Activated CD8-positive, alpha-beta memory T cell treated with anti-CD3 and anti-CD28 coated beads, Interleukin-2, amount 50 U/mL, for 48 hours (primary cell): ENCODE measurements at places on chromosomes 13 and 19.

- no peak for DNase-seq
These were observed 6.2 kb downstream of the XAB2 start for GRCh38 chr19:7622933-7623685.

- DNase-seq: no peak
These were observed 668 bp upstream of the SBK3 start for GRCh38 chr19:55546011-55546410.

- DNase-seq: no peak
These were observed 781.0 kb upstream of the ARGLU1 start for GRCh38 chr13:107348925-107349324.

DNA sequence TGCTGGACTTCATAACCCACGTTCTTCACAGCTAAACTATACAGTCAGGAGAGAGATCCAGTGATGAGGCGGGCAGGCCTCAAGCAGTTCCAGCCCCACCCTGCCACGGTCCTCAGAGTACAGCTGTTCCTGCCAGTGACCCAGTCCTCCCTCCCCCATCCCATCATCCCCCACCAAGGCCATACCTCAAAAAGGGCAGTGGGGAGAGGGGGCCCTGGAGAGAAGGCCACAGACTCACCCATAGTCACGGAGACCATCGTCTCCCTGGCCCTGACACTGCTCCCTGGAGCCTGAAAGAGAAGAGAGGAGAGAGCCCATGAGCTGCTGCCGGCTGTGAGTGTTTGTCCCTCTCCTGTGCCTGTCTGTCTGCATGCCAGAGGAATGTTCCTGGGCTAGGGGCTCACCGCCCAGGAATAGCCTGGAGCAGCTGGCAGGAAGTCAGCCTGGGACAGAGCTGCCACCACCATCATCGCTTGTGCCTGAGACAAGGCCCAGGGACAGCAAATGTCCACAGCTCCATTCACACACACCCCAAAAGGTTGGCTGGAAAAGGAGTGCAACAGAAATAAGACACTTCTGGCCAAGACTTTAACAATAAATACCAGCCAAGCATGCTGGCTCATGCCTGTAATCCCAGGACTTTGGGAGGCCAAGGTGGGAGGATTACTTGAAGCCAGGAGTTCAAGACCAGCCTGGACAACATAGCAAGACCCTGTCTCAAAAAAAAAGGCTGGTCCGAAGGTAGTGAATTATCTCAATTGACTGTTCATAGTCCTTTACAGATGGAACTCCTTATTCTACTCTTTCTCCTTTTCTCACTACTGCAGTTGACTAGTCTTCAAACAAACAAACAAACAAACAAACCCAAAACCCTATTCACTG, 6.4 kb downstream of the C19orf47 start:
- no peak for DNase-seq

- no peak for DNase-seq
These were observed 17.7 kb downstream of the LRRC4B start for GRCh38 chr19:50550594-50550966.

- no peak for DNase-seq
These were observed 1.9 kb downstream of the KLF12 start for GRCh38 chr13:74132152-74132775.

DNA sequence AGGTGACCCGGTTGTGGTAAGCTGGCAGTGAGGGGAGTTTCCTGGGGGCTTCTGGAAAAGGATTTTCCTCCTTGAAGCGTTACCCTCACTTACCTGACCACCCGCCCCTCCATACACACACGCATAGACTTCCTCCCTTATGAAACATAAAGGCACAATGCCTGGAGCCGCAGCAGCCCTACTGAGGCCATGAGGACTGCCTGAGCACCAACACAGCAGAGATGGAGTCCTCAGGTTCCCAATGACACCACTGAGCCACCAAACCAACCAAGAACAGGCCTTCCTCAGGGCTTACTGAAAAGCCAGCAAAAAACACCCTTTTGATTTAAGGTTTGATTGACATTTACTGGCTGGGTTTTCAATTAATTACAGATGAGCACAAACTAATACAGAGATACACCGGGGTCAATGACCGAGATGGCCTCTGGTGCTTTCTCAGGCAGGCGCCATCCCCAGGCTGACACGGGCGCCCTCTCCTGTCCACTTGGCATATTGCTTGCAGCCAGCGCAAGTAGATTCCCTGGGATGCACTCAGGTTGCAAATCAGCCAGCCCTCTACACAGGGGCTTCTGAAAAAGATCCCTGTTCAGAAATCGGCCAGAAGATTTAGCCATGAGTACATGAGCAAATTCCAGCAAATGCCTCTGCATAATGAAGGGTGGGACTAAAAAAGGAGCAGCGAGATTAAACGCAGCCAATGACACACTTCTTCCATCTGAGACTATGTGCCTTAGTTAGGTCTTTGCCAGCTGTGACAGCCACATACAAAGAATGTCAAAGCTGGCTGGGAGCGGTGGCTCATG, 14.8 kb downstream of the OPA3 start:
- DNase-seq: peak; percentile 85

DNA sequence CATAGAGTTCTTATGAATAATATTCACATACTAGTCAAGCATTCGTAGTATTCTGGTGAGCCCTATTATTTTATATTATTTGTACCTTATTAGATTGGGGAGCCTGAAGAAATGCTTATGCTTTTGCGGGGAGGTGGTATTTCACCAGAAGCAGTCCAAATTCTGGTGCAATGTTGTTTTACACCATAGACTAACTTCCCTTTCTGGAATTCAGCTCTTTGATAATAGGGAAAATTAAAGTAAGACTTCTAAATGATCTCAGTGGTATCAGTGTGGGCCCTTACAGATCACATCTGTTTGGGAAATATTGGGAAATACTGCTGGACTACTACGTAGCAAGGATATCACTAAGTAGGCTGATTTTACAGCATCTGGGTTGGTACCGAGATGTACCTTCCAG, 34.2 kb downstream of the KCTD12 start:
- no peak for DNase-seq

DNA sequence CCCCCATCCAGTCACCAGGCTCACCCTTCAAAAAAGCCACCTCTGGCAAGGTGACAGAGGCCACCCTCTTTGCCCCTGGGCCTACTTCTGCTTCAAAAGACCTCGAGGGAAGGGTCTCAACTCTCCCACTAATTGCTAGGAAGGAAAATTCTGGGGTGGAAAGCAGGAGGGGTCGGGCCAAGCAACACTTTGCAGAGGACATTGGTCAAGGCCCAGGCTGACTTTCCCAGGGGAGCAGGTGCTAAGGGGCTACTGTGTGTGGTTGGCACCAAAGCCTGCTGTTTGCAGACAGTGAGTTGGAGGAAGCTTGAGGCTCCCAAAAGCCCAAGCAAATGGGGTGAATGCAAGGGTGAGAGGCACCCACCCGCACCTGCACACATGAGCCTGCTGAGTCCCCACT, 28.6 kb upstream of the VSTM2B start:
- DNase-seq: no peak

GRCh38 chr13:101271681-101272245, 144.5 kb downstream of the NALCN start:
- DNase-seq: no peak

- DNase-seq: no peak
These were observed 12.3 kb upstream of the ARHGEF18 start for GRCh38 chr19:7336321-7336973.

GRCh38 chr13:103386341-103386740, 320.1 kb upstream of the SLC10A2 start:
- no peak for DNase-seq

DNA sequence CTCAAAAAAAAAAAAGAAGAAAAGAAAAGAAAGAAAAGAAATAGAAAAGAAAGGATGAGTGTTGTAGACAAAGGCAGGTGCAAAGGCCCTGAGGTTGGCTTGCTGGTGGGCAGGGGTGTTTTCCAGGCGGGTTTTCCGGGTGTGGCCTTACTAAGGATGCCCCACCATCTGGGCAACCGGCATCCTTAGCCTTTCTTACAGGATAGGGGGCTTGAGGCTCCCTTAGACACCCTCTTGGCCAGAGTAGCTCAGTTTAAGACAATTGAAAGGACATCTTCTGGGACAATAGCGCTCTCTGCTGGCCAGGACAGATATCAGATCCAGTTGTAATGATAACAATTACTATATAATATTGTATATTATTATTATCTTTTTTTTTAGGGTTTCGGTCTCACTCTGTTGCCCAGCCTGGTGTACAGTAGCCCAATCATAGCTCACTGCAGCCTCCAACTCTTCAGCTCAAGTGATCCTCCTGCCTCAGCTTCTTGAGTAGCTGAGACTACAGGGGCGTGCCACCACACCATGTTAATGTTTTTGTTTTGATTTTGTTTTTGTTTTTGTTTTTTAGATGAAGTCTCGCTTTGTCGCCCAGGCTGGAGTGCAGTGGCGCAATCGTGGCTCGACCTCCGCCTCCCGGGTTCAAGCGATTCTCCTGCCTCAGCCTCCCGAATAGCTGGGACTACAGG, 1.4 kb upstream of the QTRT1 start:
- DNase-seq: peak; percentile 82

- no peak for DNase-seq
These were observed 284.0 kb downstream of the DNAJC15 start for GRCh38 chr13:43307221-43307920.

DNA sequence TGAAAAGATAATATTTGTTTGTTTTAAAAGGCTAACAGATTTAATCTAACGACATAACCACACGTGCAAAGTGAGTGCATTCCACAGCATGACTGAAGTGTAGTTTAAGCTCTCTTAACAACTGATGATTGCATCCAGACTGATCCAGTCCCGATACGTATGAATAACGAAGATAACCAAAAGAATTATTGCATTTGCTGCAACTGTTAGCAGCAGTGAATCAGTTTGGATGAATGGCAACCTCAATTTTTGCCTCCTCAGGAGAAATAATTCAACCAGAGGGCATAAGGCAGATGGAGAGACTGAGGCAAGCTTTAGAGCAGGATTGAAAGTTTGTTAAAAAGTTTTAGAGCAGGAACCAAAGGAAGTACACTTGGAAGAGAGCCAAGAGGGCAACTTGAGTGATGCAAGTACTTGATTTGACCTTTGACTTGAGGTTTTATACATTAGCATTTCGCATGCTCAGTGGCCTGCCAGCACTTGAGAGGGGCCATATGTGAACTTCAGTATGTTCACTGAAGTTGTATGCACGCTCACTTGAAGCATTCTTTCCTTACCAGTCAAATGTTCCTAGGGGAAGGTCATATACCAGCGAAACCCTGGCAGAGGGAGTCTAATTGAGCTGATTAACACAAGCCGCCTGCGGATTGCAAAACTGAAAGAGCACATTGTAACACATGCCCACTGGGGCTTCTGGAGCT, 835.0 kb upstream of the PCDH20 start:
- DNase-seq: no peak

GRCh38 chr13:50892210-50892944, 17.2 kb upstream of the RNASEH2B start:
- DNase-seq: no peak

DNA sequence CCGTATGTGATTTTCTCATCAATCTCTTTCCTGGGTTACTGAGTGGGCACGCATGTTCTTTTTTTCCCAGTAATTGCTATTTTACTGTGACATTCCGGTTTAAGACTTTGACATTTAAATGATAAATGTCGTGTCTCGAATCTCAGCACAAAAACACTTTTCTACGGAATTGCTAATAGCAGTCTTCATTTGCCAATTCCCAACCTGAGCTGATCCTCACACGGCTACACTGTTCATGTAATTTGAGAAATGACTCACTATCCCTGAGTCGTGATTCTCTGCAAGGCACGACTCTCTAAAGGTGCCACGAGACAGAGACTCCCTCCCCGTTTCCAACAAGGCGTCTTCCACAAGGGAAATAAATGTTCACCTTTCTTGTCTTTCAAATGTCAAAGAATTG, 88.7 kb upstream of the USP29 start:
- no peak for DNase-seq

DNA sequence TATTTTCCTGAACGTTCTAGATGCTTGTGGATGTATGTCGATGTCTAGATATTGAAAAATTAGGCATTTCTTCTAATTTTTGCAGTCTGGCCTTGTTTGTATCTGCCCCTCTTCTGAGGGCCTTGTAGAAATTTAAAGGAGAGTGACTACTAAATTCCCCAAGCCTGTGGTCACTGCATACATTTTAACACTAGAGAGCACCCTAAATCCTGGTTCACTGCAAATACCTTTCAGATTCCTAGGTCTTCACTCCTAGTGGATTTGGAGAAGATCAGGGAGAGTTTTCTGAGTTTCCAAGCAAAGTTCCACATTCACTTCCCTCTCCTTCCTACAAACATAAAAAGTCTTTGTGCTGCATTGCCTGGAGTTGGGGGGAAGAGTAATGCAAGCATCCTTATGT, 1272.5 kb downstream of the OLFM4 start:
- DNase-seq: no peak

- peak; percentile 63 for DNase-seq
These were observed 25.0 kb upstream of the TNFSF11 start for GRCh38 chr13:42548731-42549551.

- peak; percentile 83 for DNase-seq
These were observed 17.8 kb upstream of the ADGRE5 start for GRCh38 chr19:14363183-14364097.

DNA sequence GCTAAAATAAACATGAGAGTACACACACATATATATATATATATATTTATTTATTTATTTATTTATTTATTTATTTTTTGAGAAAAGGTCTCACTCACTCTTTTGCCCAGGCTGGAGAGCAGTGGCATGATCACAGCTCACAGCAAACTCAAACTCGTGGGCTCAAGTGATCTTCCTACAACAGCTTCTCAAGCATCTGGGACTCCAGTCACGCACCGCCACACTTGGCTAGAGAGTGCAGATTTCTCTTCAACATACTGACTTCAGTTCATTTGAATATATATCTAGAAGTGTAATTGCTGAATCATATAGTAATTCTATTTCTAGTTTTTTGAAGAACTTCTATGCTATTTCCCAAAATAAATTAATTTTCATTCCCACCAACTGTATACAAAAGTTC, 1711.8 kb downstream of the SLITRK5 start:
- DNase-seq: no peak

GRCh38 chr13:73810647-73811046, 323.6 kb downstream of the KLF12 start:
- no peak for DNase-seq

GRCh38 chr19:31283701-31284100, 65.5 kb downstream of the TSHZ3 start:
- no peak for DNase-seq

GRCh38 chr19:28609091-28609755, 603.7 kb downstream of the UQCRFS1 start:
- no peak for DNase-seq
